ENCODE measurements at places on chromosomes 6 and 20. TPM values are rescaled to one million over a fixed set of nuclear protein-coding genes. Genes with fewer than 3 reads are reported as not detected.

GRCh38 chr6:105094133-105094640, 85.6 kb downstream of the POPDC3 start:
- DNase-seq, result no peak

- DNase-seq, result no peak
Observed at GRCh38 chr20:45465491-45466266, 3.9 kb upstream of the WFDC2 start.

ID4 gene
- 1.6 TPM for total RNA-seq

SAPCD1 gene
- total RNA-seq, result 0.57 TPM

DLGAP4 gene
- 46.3 TPM for total RNA-seq

KCNG1 gene
- total RNA-seq, result 0.32 TPM

NOL4L gene
- total RNA-seq, result 4.3 TPM

DNA sequence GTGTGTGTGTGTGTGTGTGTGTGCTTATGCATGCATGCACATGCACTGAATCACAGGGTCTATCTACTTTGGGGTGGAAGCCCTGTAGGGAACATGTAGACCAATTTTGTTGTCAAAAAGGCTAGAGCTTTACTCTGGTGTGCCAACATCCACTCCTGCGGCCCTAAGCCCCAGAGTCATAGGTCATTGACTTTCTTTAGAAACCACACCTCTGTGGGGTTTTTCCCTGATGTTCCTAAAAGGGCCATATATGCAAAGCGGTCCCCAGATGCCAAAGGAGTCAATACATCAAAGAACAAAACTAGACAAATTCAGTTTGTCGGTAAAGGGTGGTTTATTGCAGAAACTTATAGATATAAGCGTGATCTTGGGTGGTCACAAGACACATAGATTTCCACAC, 29.8 kb upstream of the SLC2A12 start:
- no peak for DNase-seq

PAK5 gene
- total RNA-seq, result not detected

DNA sequence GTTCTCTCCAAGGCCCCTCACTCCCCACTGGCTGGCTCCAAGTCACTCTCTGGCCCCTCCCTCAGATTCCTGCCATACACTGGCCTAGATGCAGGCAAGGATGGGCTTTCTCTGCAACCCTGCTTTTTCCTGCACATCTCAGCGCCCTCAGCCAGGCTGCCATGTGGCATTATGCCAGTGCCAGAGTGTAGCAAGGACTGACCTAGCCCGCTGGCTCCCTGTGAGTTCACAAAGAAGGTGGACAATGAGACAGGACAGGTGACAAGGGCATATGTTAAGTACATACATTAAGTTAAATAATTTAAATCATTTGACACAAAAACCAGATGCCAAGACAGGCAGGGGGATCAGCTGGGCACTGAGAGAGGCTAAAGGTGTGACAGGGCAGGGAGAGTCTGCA, 394.6 kb downstream of the ZFAND3 start:
- DNase-seq, result no peak

- no peak for DNase-seq
Observed at GRCh38 chr6:170210026-170210390, 80.9 kb downstream of the DLL1 start.

DNA sequence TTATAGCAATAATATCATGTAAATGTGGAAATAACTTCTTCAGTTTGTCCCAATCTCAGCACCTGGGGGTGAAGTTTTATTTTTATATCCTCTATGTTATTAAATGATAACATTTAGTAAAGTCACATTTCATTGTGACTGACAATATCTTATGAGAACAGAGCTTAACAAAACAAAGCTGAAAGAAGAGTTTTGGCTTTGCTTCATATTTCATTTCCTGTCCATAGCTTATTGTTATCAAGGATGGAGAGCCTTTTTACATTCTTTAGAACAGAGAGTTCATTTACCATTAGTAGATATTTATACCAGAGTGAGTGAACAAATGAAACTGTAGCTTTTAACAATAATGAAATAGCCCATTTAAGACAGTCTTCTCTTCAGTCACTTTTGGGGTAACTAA, 231.9 kb upstream of the SGK1 start:
- DNase-seq, result no peak

DNA sequence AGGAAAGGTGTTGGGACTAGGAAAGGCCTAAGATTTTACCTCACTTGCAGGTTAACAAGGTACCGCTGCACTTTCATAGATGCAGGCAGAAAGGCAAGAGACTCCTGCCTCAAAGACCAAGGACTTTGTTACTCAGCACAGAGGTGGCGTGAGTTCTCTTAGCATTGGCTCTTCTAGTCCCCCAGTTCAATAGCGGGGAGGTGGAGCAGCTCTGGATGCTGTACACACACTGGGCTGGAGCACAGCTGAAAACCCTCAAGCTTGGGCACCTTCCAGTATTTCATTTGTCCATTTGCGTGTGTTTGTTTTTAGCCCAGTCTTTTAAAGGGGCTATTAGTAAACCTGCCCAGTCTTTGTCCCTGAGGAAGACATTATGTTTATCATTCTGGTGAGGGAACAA, 345.2 kb downstream of the FARS2 start:
- DNase-seq, result no peak

DNA sequence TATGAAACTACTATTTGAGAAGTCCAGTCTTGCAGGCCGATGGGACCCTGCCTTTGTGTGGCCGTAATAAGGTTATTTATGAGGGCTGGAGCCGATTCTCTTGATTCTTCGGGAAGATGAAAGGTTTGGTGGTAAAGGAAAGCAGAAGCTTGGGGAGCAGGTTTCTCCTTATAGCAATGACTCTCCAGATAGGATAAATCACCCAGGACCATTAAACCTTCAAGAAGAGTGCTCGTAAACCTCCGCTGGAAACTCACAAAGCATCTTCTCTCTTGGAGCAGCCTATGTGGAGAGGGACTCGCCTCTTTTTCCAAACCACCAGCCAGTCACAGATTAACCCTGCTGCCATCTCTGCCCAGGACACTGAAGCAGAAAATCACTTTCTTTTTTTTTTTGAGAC, 69.6 kb upstream of the SALL4 start:
- no peak for DNase-seq

DNA sequence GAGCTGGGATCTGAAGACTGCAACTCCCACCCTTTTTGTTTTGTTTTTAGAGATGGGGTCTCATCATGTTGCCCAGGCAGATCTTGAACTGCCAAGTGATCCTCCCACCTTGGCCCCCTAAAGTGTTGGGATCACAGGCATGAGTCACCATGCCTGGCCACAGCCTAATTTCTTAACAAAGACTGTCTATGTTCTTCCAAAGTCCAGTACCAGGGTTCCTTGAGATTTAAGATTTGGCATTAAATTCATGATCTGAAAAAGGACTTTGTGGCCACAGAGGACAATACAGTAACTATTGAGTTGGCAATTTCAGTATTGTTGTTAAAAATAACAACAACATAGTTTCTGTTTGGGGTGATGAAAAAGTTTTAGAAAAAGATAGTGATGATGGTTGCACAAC, 28.7 kb upstream of the BEND3 start:
- DNase-seq, result no peak

ZNF165 gene
- 0.35 TPM for total RNA-seq

MAFB gene
- total RNA-seq, result 17.7 TPM

DNA sequence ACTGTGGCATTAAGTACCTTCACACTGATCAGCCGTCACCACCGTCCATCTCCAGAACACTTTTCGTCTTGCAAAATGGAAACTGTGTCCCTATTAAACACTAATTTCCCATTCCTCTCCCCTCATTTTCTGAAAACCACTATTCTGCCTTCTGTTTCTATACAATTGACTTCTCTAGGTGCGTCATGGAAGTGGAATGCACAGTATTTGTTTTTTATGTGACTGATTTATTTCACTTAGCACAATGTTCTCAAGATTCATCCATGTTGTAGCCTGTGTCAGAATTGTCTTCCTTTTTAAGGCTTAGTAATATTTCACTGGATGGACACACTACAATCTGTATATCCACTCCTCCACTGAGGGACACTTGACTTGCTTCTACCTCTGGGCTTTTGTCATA, 53.8 kb upstream of the PDE10A start:
- DNase-seq, result no peak

EPPIN gene
- total RNA-seq, result not detected

DNA sequence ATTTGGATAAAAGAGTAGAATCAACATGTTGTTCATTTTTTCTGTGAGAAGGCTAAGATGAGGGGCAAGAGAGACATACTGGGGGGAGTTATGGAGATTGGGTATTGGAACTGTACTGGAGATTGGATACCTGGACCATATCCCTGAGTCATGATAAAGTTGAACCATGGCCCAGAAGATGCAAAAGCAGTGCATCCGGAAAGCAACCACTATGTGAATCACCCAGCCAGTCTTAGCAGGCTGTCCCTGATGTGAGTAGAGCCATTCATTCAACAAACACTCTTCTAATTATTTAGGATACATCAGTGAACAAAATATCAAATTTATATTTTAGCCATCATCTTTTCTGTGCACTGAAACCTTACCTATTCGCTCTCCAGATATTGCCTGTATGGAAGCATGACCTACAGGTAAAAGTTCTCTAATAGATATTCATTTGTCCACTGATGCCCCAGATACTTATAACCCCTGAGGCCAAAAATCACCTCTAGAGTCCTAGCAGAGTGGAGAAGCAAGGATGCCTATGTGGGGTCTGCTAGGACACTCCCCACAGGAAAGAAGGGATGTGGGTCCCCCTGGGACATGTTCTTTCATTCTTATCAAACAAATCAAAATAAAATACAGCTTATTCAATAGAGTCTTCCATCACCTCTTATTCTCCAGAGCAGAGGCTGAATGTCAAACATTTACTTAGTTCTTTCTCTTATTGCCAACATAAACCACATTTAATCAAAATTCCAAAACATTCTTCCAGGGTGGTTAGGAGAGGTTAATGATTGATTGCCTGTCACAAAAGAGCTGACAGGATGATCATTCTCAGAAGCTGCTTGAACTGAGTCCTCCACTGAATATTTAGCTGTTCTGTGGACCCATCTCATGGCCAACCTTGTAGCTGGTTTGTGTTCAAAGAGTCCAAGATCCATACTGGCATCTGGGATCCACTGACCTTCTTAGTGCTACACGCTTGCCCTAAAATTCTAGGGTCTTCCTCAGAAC, 37.0 kb upstream of the PKHD1 start:
- DNase-seq, result no peak

FUT9 gene
- not detected for total RNA-seq

THBS2 gene
- 10.6 TPM for total RNA-seq

DNA sequence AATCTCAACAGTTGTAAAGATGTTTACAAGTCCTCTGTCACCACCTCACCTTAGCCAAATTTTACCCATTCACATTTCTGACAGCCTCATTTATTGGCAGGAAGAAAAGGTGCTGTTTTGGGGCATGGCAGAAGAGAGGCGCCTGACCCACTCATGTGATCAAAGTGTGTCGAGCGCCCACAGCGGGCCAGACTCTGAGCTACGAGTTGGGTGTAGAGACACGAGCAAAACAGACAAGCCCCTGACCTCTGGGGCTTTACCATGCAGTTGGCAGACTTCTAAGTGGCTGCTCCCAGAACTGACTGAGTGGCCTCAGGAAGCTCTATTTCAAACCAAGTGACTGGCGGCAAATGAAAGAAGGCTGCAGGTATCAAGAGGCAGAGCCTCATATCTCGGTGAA, 167.0 kb downstream of the SOBP start:
- no peak for DNase-seq

DNA sequence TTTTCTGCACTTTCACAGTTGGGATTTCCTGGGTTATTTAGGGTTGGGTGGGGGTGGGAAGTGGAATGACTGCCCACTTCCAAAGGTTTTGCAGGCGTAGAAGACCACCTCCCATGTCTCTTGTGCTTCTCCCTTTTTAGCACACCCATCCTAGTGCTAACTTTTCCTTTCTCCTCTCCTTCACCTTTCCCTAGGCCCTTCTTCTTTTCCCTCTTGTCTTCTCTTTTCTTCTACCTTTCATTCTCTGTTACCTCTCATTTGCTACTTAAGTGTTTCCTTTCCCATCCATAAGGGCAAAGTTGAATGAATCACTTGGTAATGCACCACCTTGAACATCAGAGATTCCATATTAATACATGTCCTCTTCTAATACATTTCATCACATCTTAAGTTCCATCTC, 105.0 kb upstream of the ZNF184 start:
- no peak for DNase-seq

FAM184A gene
- 2.4 TPM for total RNA-seq

DSP gene
- 305 TPM for total RNA-seq

GRCh38 chr20:51611625-51611890, 69.0 kb upstream of the NFATC2 start:
- no peak for DNase-seq

Measured in Right ventricle myocardium inferior (tissue), 1 donor.